ENCODE measurements at places on chromosomes 13 and 19.

DNA sequence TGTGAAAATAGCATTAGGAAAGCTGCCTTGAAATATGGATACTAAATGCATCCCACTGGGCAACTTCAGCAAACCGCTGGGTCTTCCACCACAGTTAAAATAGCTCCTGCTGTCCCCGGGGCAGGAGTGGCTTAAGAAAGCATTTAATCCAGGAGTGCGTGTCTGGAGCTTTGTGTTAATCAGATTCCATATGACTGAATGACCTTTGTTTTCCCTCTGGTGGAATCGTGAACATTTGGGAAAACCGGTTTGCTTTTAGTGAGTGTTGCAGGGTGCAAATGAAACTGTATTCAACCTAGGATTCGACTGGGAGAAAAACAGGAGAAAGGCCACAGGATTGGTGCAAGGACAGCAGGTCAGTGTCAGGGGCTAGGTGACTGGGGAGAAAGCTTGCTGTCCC lies 237.6 kb upstream of the MAB21L1 start:
- no peak for DNase-seq

GRCh38 chr19:18239303-18239702 lies 13.1 kb upstream of the PDE4C start:
- DNase-seq: no peak

GRCh38 chr13:100436099-100436498 lies 152.5 kb downstream of the GGACT start:
- no peak for DNase-seq

- no peak for DNase-seq
These were observed 153.4 kb downstream of the SOX1 start for GRCh38 chr13:112220296-112220875.

DNA sequence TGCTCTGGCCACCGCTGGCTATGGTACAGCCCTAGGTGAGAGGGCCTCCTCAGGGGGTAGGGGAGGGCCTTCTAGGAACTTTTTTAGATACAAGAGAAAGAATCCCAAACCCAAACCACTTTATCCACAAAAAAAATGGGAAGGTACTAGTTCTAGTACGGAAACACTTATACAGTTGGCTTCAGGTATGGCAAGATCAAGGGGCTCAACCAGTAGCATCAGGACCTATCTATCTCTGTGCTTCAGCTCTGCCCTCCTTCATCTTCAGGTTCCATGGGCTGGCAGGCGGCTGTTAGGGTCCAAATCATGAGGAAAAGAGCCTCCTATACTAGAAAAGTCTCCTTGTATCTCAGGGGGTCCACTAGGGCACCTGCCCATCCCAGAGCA lies 1.8 kb downstream of the MRI1 start:
- DNase-seq: no peak

DNA sequence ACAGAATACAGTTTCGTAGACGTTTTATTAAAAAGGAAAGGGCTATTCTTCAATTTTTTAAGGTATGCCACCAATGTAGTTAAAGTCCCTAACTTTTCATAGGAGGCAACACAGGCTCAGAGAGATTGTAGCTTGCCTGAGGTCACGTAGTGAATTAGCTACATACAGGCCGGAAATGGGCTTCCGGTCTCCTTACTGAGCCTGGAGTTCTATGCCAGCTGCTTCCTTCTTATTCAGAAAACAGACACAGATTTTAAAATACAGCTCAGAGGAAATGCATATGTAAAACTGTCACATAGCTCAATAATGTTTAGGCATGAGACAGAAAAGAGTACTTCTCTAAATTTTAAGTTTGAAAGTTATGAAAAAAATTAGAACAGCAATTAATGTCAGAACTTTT lies 85.4 kb upstream of the TUBA3C start:
- DNase-seq: no peak

DNA sequence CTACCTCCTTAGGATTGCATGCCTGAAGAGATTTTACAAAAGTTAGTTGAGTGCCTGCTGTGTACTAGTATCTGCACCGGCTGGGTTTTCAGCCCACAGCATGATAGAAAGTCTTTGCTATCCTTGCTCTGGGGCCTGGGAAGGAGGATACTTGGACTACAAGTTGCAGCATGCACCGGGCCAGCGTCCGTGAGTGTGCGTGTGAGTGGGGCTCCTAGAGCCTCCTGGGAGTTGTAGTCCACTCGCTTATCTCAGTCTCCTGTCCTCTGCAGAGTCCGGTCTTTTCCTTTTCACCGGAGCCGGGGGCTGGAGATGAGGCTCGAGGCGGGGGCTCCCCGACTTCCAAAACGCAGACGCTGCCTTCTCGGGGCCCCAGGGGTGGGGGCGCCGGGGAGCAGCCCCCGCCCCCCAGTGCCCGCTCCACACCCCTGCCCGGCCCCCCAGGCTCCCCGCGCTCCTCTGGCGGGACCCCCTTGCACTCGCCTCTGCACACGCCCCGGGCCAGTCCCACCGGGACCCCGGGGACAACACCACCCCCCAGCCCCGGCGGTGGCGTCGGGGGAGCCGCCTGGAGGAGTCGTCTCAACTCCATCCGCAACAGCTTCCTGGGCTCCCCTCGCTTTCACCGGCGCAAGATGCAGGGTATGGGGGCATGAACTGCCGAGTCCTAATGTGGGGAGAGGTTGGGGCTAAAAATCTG lies 20.6 kb downstream of the BRSK1 start:
- no peak for DNase-seq

DNA sequence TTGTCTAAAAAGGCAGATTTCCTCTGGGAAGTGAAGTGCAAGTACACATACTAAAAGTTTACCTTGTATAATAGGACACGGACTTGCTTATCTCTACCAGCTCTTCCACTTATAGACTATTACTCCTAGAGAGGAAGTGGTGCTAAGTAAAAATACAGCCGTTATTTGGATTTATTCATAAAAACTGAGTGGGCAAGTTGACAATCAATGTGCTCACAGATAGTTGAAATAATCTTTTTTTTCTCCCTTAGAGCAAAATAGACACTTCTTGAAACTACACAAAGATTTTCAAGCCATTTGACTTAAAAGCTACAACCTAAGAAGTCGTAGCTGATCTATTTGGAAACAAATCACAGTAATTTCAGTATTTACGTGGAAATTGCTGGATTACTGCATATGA lies 2584.7 kb upstream of the PCDH20 start:
- DNase-seq: no peak

GRCh38 chr13:79463604-79464003 lies 17.4 kb upstream of the NDFIP2 start:
- DNase-seq: no peak

GRCh38 chr13:78121459-78122348 lies 203.1 kb upstream of the EDNRB start:
- no peak for DNase-seq

DNA sequence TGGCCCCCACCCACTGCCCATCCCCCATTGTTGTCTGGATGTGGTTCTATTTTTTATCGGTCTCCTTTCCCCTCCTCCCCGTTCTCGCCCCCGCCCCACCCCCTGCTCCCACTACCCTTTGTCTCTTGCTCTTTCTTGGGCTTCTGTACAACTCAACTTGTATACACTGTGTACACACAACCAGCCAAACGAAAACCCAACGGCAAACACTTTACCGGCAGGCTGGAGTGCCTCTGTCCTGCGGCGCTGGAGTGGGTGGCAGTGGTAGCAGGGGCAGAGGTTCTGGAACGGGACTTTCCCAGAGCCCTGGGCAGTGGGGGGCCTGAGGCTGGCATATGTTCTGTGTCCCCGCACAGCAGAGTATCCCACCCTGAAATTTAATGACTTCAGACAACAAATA lies 13.7 kb downstream of the RRAS start:
- no peak for DNase-seq

DNA sequence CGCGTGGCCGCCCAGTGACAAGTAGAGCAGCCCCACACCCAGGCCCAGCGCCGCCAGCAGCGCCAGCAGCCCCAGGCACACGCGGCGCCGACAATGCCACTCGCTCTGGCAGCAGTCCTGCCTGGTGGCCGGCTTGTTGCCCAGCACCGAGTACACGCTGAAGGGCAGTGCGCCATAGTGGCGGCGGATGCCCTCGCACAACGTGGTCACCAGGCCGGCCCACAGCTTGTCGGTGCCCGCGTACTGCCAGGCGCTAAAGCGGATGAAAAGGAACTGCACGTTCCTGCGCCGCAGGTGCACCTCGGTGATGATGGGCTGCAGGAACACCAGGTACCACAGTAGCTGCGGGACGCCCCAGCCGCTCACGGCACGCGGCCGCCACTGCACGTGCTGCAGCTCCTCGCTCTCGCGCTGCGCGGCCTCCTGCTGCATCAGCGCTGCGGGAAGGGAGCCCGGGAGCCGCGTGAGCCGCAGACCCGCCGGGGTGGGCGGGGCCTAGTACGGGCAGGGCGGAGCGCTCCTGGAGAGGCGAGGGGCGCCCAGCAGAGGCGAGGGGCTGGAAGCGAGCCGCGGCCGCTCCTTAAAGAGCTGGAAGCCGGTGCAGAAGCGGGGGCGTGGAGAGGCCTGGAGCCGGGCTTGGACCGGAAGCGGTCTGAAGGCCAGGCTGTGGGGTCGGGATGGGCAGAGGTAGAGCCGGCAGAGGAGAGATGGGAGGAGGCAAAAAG lies 7.3 kb downstream of the NKPD1 start:
- DNase-seq: peak; percentile 49

DNA sequence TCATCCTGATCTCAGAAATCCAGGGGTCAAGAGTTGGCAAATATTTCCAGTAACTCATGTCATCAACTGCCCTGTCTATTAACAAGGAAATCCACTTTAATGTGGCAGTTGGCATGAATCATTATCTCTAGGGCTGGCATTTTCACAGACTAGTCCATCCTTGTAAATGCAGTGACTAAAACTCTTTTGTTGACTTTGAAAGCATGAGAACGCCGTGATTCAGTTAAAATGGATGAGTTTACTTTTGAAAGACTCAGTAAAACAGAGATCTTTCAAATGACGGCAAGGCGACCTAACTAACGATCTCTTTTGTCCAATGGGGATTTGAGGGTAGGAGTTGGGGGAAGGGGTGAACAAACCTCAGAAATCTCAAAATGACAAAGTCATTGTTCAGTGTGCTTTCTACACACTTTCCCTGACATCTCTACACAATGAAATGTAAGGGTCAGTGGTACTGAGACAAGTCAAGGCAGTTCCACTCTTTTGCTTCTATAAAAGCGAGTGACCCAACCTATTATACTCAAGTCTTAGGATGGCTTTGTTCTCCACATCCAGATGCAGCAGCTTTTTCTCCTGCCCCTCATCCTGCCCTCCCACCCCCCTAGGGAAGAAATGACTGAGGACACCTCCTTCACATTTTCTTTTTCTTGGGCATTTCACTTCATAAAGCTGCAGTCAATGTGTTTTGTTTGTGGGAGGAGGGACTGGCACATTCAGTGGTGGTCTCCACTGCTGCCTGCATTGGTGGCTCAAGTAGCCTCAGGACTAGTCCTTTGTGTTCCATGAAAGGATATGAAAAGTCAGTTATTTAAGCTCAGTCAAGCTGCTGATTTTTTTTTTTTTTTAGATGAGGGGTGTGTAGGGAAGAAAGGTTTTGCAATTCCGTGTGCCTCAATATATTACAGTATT lies 200.5 kb downstream of the ABCC4 start:
- no peak for DNase-seq

- DNase-seq: peak; percentile 65
These were observed 1.8 kb downstream of the ETHE1 start for GRCh38 chr19:43524922-43525835.

GRCh38 chr13:104442536-104442935 lies 1376.3 kb upstream of the SLC10A2 start:
- no peak for DNase-seq

DNA sequence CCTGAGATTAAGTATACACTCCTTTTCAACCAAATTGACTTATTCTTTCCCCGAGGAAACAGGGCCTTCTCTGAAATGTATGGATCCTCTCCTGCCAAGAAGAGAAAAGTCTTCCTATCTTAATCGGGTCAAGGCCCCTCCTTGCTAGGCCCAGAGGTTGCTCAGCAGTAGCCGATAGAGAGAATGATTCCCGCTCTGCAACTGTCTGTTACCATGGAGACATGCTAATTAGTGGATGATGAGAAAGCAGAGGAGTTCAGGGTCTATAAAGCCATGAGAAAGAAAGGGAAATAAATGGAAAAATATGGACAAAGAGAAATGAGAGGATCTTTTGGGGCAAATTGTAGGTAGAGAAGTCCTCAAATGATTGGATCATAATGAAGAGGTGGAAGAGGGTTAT lies 103.5 kb downstream of the POU4F1 start:
- no peak for DNase-seq

GRCh38 chr19:8110931-8111330 lies 38.5 kb downstream of the FBN3 start:
- DNase-seq: no peak

DNA sequence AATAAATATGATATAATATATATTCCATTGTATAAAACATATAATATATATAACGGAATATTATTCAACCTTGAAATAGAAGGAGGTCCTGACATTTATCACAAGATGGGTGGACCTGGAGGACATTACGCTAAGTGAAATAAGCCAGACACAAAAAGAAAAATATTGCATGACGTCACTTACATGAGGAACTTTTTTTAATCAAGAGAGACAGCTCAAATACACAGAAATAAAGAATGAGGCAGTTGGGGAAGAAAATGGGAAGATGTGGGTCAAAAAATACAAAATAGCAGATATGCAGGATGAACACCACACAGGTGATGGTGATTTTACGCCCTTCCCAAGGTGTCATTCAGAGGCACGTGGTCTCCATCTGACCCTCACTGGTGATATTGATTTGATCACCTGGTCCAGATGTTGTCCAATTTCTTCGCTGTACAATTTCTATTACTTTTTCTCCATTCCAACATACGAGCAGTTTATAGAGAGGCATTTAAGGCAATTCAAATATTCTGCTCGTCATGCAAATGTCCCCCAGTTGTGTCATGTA lies 513 bp upstream of the ZNF317 start:
- no peak for DNase-seq

DNA sequence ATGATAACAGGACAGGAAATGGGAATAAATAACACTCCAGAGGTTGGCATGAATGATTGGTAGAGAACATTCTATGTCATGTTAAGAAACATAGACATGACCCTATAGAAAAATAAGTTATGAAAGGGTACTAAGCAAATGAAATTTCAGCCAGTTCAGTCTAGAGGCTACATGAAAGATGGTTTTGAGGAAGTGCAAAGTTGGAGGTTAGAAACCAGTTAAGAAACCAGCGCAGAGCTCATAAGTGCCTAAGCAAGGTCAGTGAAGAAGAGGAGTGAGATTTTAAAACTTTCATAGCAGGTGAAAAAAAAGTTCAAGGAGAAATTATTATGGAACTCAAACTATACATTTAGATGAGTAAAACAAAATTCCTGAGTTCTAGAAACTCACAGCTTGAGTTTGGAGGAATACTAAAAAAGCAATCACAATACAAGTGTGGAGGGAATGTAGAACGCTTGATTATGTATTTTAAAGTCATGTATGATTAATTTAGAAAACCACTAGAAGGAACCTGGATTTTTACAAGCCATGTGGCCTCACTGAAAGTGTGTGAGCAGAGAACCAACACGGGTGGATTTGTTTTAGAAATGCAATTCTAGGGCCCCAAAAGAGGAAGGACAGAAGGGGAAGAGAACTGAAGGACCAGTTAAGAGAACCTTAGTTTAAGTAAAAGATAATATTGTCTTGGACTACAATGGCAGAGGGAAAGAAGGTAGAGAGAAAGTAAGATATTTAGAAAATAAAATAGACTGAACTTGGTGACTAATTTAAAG lies 162.4 kb downstream of the PCDH20 start:
- DNase-seq: no peak
